ENCODE measurements at places on chromosomes 13 and 19.
A peak's percentile ranks its signal among the peaks of the same experiment; 100 is the strongest.

DNA sequence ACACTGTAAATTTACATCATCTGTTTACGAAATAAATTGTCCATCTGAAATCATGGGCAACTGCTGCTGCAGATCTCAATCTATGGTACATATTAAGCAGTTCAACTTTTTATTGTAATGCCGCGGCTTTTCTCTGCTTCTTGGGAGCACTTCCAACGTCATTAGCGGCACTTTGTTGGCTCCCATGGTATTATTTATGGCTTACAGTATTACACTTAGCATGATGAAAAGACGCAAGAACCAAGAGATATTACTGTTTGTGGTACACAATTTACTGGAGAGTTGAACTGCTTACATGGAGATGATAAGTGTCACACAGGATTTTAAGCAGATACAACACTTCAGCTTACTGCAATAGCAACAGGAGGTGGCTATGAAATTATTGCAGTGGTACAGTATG lies 442.1 kb downstream of the PCDH20 start:
- no peak for DNase-seq

- DNase-seq, result no peak
These were observed 33.8 kb downstream of the ZNF44 start for GRCh38 chr19:12260861-12261260.

DNA sequence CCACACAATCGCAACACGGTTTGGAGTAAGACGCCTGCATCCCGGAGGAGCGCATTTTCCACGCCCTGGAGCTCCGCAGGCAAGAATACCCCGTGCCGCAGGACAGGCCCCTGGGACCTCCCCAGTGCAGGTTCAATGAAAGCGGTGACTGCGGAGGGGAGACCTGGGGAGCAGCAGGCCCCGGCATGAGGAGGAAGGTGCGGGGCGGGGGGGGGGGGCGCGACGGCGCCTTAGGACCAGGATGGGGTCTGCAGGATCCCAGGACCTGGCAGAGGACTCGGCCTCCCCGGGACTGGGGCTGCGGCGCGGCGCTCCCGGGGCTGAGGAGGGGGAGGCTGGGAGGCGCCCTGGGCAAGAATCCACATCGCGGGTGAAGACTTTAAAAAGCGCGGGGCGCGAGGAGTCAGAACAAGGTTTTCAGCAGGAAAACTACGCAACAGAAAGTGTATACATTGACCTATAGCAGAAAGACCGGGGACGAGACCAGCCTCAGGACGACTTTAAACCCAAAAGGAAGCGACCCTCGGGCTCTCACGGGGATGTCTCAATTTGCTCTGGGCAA lies 432 bp downstream of the ZNF611 start:
- no peak for DNase-seq

DNA sequence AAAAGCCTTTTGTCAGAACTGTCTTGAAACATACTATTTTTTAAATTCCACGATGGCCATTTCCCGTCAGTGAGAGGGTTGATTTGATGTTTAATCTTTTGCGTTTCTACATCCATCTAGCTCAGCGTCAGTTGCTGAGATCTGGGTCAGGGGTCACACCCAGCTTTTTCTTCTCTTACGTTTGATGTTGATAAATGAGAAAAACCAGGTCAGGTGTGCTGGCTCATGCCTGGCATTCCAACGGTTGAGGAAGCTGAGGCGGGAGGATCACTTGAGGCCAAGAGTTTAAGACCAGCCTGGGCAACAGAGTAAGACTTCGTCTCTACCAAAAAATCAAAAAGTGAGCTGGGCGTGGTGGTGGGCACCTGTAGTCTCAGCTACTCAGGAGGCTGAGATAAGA lies 168.9 kb downstream of the PTPRS start:
- no peak for DNase-seq

GRCh38 chr19:35955881-35956634 lies 19.9 kb downstream of the LRFN3 start:
- DNase-seq, result no peak

DNA sequence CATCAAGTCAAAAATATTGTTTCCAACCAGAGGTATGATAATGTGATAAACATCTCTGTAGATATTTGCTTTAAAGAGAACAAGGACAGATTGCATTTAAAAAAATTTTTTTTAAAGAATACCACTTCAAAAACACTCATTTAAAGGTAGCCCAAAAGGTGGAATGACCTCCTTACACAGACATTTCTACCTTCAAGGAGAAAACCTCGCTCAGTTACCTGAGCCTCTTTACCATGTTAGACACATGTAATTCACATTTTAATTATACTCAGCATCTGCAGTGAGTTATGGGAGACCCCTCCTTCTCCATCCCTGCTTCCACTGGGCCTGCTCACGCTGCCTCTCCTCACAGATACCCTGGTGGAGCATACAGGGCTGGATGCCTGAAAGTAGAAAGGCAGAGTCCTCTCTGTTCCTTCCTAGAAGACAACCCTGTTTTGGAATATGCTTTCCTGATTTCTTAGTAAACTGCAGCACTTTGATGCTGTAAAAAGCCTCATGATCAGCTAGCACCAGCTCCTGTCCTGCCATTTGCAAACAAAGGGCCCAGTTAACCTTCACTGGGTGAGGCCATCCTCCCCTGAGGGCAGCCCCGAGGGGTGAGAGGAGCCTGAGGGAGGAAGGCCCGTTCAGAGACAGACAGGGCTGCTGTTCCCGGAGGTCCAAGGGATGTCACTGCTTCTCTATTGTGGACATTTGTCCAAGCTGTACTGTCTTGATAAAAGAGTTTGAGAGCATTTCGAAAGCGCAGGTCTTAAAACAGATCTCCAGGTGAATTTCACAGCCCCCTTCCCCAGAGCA lies 117.8 kb downstream of the IRS2 start:
- DNase-seq, result no peak

DNA sequence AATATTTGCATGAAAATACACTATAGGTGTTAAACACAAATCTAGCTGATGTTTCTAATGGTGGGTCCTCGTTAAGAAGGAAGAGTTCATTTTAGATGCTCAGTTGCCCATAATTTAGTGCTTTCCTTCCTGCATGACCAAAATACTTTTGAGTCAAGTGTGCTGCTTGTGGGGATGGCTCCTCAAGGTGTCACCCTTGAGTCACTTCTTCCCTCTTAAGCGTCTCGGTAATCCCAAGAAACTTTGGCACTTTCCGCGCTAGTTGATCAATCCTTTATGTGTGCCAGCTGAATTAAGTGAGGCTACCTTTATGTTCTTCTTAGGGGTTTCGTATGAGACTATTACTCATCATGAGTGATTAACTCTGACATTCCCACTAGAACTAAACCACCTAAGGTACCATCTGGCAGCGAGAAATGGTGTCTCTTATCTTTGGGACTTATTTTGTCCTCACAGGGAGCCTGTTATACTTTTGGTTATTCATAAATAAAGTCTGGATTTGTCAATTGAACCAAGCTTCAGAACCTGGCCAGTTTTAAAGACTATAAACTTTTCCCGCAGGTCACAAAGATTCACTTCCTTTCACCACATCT lies 106.8 kb downstream of the NHLRC3 start:
- DNase-seq, result peak; percentile 8

DNA sequence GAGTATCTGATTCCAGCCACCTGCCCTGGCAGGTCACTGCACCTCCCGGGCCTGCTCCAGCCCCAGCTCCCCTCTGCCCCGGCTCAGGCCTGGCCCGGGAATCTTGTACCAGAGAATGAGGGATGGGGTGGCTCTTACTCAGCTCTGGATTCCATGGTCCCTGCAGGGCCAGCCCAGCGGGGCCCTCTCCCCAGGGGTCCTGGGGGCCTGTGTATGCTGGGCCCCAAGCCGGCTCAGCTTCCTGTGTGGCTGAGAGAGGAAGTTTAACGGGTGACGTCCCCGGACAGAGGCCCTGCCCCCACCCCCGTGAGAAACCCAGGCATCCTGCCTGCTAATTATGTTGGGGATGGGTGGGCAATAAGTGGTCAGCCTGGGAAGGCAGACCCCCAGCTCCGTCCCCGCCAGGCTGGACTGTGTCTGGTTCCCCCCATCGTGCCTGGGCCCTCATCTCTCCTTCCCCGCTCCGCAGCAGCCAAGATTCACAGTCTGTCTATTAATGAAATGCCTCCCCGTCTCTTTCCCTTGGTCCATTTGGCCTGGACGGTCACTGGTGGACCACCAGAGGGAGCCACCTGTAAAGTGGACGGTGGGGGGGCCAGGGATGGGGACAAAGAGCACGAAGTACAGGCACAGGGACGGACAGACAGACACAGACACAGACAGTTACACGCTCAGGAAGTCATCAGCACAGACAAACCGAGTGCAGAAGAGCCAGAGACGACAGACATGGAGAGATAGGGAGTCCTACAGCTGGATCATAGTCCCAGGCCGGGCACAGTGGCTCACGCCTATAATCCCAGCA lies at the start of gene DENND1C:
TSS of gene DENND1C (minus strand) at position 247 of the 802 bp plus-strand sequence. CDS start at position 155, 92 bp downstream.
- DNase-seq, result peak; percentile 78

Data from CD4-positive, alpha-beta T cell treated with Interleukin-12 subunit alpha and Interleukin-12 subunit beta, for 1 hour (primary cell).